ENCODE measurements at places on chromosomes 12 and 14.

- no peak for DNase-seq
Observed at GRCh38 chr12:130226126-130226525, 63.9 kb downstream of the FZD10 start.

DNA sequence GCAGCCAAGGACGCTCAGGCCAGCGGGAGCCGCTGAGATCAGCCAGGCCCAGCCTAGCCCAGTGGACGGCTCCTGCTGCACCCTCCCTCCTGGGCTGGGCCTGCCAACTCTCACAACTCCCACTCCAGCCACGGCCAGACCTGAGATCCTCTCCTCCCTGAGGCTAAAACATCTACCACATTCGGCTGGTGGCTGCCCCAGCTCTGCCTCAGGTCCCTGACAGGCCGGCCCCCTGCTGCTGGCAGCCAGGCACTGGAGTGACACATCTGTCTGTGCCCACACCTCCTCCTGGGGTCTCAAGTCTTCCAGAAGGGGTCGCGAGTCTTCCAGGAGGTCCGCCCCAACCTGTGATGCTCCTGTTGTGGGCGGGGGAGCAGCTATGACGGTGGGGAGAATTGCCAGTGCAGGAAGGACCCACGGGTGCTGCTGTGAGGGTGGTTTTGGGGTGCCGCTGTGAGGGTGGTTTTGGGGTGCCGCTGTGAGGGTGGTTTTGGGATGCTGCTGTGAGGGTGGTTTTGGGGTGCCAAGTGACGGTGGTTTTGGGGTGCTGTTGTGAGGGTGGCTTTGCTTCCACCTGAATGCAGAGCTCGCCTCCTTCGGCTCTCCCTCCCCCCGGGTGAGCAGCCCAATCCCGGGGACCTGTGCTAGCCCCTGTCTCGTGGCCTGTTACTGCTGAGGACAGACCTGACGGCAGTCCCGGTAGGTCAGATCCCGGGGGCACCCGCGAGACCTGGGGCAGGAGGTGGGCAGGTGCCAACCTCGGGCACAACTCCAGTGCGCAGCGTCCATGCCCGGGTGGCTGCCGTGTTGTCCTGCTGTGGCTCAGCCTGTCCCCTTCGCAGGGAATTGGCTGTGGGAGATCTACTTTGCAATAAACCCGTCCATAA, 27.5 kb upstream of the C14orf180 start:
- DNase-seq = no peak

DNA sequence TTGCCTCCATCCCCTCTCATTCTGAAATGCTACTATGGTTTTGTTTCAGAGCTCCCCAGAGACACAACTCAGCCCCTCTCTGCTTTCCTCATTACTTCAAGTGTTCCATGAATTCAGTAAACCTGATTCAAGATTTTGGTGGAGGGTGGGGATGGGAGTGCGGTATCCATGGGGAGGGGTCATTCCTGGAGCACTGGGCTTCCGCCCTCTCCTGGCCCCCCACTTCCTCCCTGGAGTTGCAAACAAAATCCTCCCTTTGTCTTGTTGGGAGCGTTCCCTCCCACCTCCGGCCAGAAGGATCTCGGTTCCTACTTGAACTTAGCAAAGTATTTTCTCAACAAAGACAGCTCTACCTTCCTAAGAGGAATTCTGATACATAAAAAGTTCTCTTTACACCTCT, 71.8 kb upstream of the LTA4H start:
- no peak for DNase-seq

GRCh38 chr12:130577351-130577750, 138.7 kb downstream of the RIMBP2 start:
- no peak for DNase-seq

DNA sequence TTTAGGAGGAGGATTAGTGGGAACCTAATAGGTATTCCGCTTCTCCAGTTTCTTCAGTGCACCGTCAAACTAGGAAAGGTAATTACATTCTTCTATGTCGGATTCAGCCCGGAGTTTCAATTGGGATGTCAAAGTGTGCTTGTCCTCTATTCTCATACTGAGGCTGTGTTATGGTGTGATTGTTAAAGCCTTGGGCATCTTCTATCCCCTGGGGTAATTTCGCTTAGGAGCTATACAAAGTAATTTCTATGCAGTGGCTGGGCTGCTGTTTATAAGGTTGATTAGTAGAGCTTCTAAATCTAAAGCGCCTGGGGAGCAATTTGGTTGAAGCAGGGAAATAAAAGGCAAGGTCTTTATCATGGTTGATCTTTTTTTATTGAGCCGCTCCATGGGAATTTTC, 399.6 kb downstream of the ZFP36L1 start:
- DNase-seq = no peak

DNA sequence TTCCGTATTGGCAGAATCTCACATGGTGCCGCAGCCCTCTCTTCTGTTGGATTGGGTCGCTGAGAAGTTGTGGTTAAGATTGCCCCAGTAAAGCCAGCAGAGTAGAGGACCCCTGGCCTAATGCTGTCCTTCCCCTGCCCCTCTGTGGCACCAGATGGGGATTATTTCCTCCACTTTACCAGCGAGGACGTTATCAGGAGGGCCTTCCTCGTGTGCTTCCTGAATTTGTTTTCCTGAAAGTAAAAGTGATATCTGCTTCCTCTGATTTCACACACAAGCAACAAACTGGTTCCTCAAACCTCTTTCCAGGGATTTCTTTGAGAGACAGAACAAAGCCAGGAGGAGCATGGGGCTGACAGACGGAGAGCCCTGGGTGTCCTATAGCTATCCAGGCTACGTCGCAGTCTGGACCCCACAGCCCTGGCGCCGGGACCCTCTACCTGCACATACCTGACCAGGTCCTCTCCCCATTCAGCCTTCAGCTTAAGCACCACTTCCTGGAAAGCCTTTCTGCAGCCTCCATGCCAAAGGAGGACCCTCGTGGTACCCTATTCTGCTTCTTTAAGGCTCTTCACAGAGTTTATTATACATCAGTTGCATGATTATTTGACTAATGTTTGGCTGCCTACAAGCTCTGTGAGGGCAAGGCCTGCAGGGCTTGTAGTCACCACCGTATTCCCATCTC, 314.8 kb upstream of the FKBP4 start:
- no peak for DNase-seq

DNA sequence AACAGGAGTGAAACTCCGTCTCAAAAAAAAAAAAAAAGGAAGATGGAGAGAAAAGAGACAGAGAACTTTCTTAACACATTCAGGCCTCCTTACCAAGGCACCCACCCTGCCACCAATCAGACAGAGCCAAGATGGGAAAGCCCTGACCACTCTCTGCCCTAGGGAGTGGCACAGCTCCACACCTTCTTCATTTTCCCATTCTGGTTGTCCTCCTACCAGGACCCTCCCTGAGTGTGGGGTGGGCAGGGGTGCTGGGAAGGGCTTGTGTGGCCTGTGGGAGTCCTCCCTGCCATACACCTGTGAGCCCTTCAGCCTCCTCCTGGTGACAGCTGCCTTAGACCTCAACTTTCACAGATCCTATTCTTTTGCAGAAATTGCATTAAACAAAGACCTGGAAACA, 513.6 kb downstream of the BCL11B start:
- no peak for DNase-seq

DNA sequence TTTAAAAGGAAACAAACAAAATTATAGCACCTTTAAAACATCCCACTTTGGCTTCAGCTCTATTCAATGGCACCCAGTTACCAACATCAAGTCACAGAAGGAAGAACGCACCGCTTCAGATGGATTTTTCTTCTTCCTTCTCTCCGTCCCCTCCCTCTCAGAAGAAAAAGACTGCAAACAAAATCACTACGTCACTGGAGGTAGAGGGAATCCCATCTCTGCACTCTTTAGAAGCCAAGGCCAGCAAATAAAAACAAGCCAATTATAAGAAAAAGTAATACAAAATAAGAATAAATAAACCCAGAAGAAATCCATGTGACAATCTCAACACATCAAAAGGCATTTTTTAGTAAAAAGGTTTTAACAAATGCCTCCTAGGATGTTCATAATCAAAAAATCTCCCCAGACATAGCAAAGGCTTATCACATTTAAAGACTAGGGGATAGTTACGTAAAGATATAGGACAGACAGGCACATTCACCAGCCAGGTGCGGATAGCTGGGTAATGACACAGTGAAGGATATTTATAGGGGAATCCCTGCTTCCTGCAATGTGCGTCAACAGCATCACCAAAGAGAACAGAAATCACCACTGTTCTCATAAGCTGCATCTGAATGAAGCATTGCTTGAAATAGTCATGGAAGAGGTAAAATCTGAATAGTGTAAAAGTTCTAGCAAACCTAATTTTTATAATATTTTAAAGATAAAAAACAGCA, 89.4 kb downstream of the R3HDM2 start:
- DNase-seq = no peak

GRCh38 chr12:52914576-52915121, 9.8 kb upstream of the KRT8 start:
- DNase-seq = no peak

GRCh38 chr12:107990325-107990724, 138.8 kb upstream of the WSCD2 start:
- DNase-seq = peak; percentile 29

DNA sequence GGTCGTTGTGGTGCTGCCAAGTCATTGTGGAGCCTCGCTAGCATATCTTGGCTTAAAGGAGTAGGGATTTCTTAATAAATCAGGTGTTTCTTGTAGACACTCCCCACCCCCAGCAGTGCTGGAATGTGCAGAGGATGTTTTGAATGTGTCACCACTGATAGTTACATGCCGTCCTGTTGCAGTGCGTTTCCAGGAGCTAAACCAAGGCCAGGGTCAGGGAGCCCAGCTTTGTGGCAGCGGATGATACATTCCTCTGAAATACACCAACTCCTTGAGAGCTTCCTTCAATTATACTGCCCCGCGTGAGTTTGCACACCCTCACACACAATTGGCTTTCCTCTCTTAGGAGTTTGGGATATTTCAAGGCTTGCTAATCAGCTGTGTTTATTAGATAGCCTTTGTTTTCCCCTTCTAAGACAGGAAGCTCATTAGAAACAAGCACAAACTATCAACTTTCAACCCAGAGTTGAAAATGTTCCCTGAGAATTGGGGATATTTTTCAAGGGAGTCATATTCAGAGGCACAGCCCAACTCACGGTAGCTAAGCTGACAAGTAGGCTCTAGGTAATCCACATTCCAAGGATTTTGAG, 154.9 kb downstream of the C12orf75 start:
- DNase-seq = no peak

DNA sequence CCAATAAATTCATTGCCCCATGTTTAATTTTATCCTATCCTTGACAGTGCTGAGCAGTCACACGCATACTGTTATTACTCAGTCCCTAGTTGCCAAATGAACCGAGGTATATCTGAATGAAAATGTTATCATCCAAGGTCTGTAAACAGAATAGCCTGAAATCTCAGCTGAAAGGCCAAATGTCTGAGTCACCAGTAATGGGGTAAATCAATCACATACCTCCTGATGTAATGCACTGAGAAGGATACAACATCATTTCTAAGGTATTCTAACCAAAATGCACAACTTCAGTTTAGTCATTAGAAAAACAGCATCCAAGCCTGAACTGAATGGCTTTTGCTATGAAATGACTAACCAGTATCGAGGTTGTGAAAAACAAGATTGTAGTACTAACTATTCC, 228.6 kb downstream of the DPF3 start:
- DNase-seq = no peak

- no peak for DNase-seq
Observed at GRCh38 chr14:99189201-99189801, 82.7 kb downstream of the BCL11B start.

- no peak for DNase-seq
Observed at GRCh38 chr12:2733493-2734355, 61.0 kb upstream of the FKBP4 start.

DNA sequence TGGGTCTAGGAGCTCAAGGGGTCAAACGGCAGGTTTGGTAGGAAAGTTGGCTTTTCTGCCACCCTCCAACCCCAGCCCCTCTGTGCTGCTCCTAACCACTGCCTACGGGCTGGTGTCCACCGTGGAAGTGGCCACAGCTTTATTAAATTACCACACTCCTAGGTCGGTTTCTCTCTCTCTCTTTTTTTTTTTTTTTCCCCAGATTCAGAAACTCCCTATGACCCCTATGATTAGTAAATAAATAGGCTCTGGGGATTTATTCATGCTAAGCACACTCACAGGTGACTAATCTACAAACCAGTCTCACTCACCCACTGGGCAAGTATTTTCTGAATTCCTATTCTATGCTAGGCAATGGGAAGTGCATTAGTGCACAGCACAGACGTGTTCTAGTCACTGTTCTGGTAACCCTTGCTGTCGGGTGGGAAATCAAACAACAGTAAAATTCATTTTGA, 8.7 kb upstream of the DDX47 start:
- DNase-seq = no peak

GRCh38 chr12:25854991-25855390, 103.5 kb upstream of the RASSF8 start:
- no peak for DNase-seq

DNA sequence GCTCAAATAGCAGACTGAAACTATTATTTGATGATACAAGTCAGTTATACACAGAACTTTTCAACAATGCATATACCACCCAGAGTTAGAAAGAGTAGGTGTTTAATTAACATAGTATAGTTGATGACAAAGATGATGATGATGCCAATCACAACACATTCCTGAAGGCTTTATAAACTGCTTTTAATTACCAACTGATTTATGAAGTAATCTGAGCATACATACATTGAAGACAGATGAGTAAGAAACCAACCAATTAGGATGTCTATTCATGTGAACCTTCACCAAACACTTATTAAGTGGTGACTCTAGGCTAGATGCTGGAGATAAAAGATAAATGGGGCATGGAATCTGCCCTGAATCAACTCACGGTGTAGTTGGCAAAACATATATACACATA, 600.9 kb upstream of the FLRT2 start:
- peak; percentile 77 for DNase-seq

DNA sequence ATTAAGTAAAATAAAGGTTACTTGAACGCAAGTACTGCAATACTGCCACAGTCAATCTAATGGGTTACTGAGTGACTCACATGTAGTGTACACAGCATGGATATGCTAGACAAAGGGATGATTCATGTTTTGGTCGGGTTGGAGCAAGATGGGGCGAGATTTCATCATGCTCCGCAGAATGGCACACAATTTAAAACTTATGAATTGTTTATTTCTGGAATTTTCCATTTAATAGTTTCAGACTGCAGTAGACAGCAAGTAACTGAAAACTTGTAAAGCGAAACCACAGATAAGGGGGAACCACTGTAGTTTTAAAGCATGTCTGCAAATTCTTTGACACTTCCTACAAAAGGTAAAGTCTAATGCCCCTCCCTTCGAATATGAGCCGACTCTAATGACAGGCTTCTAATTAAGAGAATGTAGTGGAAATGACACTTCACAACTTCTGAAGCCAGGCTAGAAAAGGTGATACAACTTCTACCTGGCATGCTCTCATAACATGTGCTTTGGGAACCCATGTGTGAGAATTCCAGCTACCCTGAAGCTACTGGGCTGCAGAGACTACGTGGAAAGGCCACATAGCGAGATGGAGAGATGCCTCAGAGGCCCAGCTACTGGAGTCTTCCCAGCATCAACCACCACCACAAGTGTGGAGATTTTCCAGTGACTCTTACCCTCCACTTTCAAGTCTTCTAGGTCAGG, 13.9 kb upstream of the TCP11L2 start:
- DNase-seq = peak; percentile 77

- DNase-seq = no peak
Observed at GRCh38 chr12:4026020-4026358, 152.8 kb upstream of the PARP11 start.

- DNase-seq = no peak
Observed at GRCh38 chr12:118447181-118447580, 70.8 kb downstream of the SUDS3 start.

- peak; percentile 52 for DNase-seq
Observed at GRCh38 chr12:97572220-97572619, 109.6 kb downstream of the RMST start.

Measured in NCI-H69 (cell line).